ENCODE measurements at places on chromosomes 11 and 22. TPM values are rescaled to one million over a fixed set of nuclear protein-coding genes. Genes with fewer than 3 reads are reported as not detected.

The MMP12 gene
- not detected for polyA plus RNA-seq

The UBQLNL gene
- not detected for polyA plus RNA-seq

- DNase-seq, result no peak
- H3K27ac ChIP-seq, result no peak overlapping the region
- H3K27me3 ChIP-seq, result no peaks in the 10 kb centered on the region
- H3K4me1 ChIP-seq, result no peaks in the 10 kb centered on the region
- H3K36me3 ChIP-seq, result no peaks in the 10 kb centered on the region
- H3K4me3 ChIP-seq, result no peak overlapping the region
Observed at GRCh38 chr11:15764948-15765347, 591.4 kb downstream of the SOX6 start.

GRCh38 chr11:111101881-111102280 lies 143.6 kb upstream of the POU2AF2 start:
- peaks cover 4% of the 10 kb centered on the region for H3K27me3 ChIP-seq
- no peaks in the 10 kb centered on the region for H3K4me1 ChIP-seq
- H3K36me3 ChIP-seq, result no peaks in the 10 kb centered on the region
- DNase-seq, result no peak
- no peak overlapping the region for H3K27ac ChIP-seq

The SERPIND1 gene
- polyA plus RNA-seq, result 0.43 TPM

The NXPE1 gene
- polyA plus RNA-seq, result not detected

Data from immature natural killer cell (primary cell).